ENCODE measurements at places on chromosomes 2 and 18.

DNA sequence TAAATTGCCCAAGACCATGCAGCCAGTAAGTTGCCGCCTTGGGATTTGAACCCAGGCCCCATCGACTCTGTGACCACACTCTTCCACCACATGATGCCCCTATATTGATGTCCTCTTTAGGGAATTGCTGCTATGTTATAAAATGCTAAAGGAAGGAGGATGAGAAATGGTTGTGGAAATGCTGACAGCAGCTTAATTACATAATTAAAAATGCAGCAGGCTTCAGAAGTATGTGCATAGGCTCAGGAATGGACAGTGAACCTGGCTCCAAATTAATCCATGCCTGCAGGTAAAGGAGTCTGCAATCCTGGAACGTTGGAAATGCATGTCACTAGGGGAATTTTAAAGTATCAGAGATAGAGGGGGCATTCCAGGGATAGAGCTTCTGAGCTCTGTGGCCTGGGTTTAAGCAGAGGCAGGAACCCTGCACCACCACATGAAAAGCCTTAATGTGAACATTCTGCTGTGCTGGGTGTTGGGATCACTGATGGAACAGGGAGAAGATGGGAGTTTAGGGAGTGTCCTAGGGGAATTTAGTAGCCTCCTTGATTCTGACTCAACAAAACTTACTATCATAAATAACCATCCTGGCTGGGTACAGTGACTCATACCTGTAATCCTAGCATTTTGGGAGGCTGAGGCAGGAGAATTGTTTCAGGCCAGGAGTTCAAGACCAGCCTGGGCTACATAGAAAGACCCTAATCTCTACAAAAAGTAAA lies 76.1 kb upstream of the CCDC85A start:
- H3K36me3 ChIP-seq = no peaks in the 10 kb centered on the region
- no peak for DNase-seq
- no peaks in the 10 kb centered on the region for H3K27me3 ChIP-seq
- H3K27ac ChIP-seq = no peak overlapping the region
- no peaks in the 10 kb centered on the region for H3K4me1 ChIP-seq
- no peak overlapping the region for H3K4me3 ChIP-seq

GRCh38 chr2:241199286-241199685 lies 10.8 kb downstream of the ANO7 start:
- no peak overlapping the region for H3K4me3 ChIP-seq
- no peaks in the 10 kb centered on the region for H3K27me3 ChIP-seq
- no peaks in the 10 kb centered on the region for H3K4me1 ChIP-seq
- DNase-seq = no peak
- H3K27ac ChIP-seq = no peak overlapping the region

DNA sequence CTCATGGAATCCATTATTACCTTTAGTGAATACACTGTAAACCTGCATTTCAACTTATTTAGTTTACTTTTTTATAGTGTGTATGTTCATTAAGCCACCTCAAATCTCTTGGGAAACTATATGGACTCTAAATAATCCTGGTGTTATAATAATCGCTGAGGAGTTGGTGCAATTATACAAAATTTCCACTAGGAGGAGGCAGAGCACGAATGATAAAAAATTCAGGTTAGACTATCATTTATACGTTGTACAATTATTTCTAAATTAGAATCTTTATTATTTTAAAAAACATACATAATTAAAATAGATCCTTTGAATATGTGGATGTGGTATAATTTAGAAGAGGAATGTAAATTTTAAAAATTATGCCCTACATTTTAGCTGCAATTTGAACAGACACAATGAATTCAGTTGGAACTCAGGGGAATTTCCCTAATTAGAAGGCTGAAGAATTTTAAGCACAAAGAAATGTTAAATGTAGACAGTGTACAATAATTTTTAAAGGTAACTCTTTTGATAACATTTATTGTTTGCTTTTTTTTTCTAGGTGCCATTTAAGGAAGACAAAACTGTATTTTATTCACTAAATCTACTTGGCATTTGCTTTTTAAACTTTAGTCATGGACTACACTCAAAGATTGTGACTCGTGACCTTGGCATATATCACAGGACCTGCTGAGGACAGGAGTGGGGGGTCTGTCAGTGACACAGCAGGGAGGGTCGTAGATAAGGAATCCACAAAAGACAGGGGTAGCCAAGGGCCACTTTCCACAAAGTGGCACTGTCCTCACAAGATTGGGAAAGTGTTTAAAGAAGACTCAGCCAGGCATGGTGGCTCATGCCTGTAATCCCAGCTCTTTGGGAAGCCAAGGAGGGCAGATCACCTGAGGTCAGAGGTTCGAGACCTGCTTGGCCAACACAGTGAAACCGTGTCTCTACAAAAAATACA lies 45.5 kb downstream of the RAB12 start:
- peak; percentile 52 for DNase-seq
- H3K27ac ChIP-seq = no peak overlapping the region
- no peak overlapping the region for H3K4me3 ChIP-seq

- DNase-seq = peak; percentile 63
- H3K27me3 ChIP-seq = no peaks in the 10 kb centered on the region
- H3K36me3 ChIP-seq = peaks cover 24% of the 10 kb centered on the region
Measured at GRCh38 chr2:241125626-241126025, 23.5 kb upstream of the MTERF4 start.

DNA sequence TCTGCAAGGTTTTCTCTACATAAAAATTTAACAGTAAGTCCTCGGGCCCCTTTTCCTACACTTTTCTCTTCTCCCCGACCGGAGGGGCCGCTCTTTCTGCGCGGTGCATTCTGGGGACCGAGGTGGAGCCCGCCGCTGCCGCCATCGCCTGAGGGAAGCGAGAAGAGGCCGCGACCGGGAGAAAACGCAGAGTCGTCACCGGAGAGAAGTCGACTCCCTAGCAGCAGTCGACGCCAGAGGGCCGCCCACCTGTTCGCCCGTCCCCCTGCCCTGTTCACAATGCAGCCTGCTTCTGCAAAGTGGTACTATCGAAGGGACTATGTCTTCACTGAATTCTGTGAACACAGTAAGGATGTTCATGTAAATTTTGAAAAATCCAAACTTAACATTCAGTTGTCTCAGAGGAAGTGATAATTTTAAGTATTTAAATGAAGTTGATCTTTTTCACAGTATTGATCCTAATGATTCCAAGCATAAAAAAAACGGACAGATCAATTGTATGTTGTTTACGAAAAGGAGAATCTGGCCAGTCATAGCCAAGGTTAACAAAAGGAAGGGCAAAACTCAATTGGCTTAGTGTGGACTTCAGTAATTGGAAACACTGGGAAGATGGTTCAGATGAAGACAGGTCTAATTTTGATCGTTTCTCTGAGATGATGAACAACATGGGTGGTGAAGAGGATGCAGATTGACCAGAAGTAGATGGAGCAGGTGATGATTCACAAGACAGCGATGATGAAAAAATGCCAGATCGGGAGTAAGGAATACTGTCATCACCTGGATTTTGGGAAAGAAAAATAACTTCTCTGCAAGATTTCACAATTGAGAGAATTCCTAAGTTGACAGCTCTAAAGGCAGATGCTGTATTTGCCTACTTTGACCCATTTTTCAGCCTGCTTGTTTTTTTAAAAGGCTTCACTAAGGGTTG lies 55.8 kb downstream of the ASXL2 start:
- no peaks in the 10 kb centered on the region for H3K27me3 ChIP-seq
- peak; percentile 76 for DNase-seq
- no peaks in the 10 kb centered on the region for H3K36me3 ChIP-seq
- peak overlapping the region; percentile 43 for H3K4me3 ChIP-seq
- peaks cover 7% of the 10 kb centered on the region for H3K4me1 ChIP-seq

- no peaks in the 10 kb centered on the region for H3K27me3 ChIP-seq
- H3K4me1 ChIP-seq = peaks cover 59% of the 10 kb centered on the region
- DNase-seq = no peak
- no peaks in the 10 kb centered on the region for H3K36me3 ChIP-seq
- peak overlapping the region; percentile 93 for H3K27ac ChIP-seq
Measured at GRCh38 chr18:55323051-55323994, 264.7 kb downstream of the TCF4 start.

DNA sequence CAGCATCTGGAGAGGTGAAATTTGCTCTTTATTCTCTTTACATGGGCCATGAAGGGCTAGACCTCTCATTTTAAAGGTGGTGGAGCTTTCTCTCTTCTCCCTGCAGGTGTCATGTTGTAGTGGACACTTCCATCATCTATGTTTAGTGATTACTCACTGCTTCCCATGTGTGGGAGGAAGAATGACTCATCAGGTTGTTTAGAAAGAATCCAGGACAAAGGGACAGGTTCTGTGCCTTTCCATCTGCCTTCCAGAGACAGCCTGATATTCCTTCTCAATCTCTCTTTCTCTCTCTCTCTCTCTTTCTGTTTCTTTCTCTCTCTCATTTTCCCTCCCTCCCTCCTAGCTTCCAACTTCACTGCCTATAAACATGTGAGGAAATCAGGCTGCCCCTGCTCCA lies 38.7 kb downstream of the SCG2 start:
- H3K4me1 ChIP-seq = no peaks in the 10 kb centered on the region
- H3K27me3 ChIP-seq = no peaks in the 10 kb centered on the region
- H3K4me3 ChIP-seq = no peak overlapping the region
- no peaks in the 10 kb centered on the region for H3K36me3 ChIP-seq

- no peak overlapping the region for H3K4me3 ChIP-seq
- no peaks in the 10 kb centered on the region for H3K4me1 ChIP-seq
- no peaks in the 10 kb centered on the region for H3K36me3 ChIP-seq
- no peak for DNase-seq
Measured at GRCh38 chr2:241645056-241645914, 7.8 kb downstream of the ATG4B start.

GRCh38 chr2:7028846-7029245 lies 111.6 kb downstream of the RNF144A start:
- no peak overlapping the region for H3K4me3 ChIP-seq
- no peaks in the 10 kb centered on the region for H3K36me3 ChIP-seq
- no peaks in the 10 kb centered on the region for H3K27me3 ChIP-seq
- DNase-seq = no peak
- H3K4me1 ChIP-seq = no peaks in the 10 kb centered on the region
- no peak overlapping the region for H3K27ac ChIP-seq

- no peak overlapping the region for H3K27ac ChIP-seq
- H3K27me3 ChIP-seq = no peaks in the 10 kb centered on the region
- H3K36me3 ChIP-seq = no peaks in the 10 kb centered on the region
- no peak for DNase-seq
- H3K4me1 ChIP-seq = peaks cover 12% of the 10 kb centered on the region
Measured at GRCh38 chr2:64455545-64455944, 1.6 kb downstream of the LGALSL start.

DNA sequence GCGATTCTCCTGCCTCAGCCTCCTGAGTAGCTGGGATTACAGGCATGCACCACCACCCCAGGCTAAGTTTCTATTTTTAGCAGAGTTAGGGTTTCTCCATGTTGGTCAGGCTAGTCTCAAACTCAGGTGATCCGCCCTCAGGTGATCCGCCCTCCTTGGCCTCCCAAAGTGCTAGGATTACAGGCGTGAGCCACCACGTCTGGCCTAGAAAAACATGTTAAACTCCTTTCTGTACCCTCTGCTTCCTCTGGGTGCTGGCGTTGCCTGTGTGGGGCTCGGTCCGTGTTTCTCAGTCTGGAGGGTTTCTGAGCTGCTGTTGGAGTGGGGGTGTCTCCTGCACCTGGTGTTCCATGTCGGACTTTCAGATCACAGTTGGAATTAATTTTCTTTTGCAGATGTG lies 17.9 kb downstream of the LDLRAD4 start:
- H3K4me1 ChIP-seq = no peaks in the 10 kb centered on the region
- H3K36me3 ChIP-seq = no peaks in the 10 kb centered on the region
- no peaks in the 10 kb centered on the region for H3K27me3 ChIP-seq
- DNase-seq = no peak

DNA sequence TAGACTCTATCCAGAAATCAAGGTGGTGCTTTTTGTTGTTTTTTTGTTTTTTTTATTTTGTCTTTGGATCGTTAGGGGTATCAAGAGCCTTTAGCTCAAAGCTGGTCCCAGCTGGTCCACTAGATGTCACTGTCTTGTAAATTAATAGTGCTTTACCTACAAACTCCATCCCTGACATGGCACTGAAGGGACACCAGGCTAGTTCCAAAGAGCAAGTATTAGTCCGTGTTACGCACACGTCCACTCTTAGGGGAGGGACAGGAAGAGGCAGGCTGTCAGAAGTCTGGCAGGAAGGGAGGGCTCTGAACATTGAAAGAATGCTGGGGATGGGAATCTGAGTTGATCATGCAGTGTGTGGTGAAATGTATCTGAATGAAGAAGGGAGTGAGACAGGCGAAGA lies 85.9 kb upstream of the CCBE1 start:
- H3K4me3 ChIP-seq = no peak overlapping the region
- H3K27me3 ChIP-seq = no peaks in the 10 kb centered on the region
- no peak overlapping the region for H3K27ac ChIP-seq
- no peaks in the 10 kb centered on the region for H3K4me1 ChIP-seq
- peak; percentile 31 for DNase-seq
- no peaks in the 10 kb centered on the region for H3K36me3 ChIP-seq

DNA sequence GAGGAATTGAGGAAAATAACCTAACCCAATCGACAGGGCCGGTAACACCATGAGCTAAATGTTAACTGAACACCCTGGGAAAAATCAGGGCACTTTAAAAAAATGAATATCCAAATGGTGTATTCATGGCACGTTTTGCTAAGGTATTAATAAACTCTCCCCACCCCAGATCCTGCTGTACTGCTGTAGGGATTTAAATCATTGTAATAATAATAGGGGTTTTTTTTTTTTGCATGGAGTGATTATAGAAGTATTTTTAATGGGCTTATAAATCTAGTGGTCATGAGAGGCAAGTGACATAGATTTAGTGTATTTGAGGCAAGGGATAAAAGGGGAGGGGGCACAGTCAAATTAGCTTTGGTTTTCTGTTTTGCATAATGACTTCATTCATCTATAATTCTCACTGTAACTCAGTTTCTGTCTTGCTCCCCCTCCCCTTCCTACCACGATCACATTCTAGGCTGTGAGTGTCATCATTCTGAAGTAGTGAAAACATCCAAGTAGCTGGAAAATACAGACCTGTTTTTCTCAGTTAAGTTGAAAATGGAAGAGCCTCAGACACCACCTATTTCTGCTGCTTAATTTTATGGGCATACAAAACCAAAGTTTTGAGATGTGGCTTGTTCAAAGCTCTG lies 18.2 kb upstream of the MGAT5 start:
- no peaks in the 10 kb centered on the region for H3K36me3 ChIP-seq
- no peak overlapping the region for H3K27ac ChIP-seq
- no peak overlapping the region for H3K4me3 ChIP-seq
- H3K4me1 ChIP-seq = peaks cover 81% of the 10 kb centered on the region
- no peak for DNase-seq
